ENCODE measurements at places on chromosomes 11 and 22.

DNA sequence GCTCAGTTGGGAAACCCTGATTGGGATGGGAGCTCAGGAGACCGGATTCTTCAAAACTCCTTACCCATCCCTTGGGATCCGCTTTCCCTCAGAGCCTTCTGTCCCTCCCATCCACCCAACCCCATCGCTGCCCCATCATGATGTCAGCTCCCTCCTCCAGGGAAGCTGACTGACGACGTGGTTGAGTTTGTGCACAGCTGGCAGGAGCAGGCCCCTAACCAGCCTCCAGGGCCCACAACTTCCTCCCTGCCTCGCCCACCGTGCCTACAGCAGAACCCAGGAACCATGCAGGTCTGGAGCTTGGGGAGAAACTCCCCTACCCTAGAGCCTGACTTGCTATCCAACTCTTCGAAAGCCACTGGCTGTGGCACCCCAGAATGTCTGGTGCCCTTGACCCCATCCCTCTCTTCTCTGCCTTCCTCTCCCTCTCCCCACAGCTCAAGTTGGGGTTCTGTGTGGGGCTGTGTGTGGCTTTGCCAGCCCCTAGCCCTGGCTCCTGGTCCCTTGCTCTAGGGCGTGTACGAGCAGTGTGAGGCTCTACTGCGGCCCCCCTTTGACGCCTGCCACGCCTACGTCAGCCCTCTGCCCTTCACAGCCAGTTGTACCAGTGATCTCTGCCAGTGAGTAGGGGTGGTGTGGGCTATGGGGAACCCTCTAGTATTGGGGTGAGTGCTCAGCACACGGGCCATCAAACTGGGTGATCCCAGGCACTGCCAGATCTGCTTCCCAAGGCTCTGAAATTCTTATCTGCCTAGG lies 11.1 kb downstream of the OTOG start:
- no peak for DNase-seq

DNA sequence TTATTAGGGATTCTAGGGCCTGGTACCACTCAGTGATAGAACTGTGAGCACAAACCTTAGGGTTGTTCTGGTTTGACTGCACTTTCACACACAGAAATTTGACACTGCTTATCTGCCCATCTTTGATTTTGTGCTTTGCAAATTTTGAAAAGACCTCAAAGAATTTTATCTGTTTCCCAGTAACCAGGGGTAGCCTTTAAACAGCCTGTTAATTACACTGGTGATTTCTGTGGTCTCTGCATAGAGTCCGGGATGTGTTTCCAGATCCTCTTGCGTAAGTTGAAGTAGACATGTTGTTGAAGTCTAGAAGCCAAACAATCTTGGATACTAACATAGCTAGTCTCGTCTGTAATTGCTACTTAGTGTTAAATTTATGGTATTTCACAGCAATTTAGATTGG lies 75.3 kb downstream of the C22orf31 start:
- DNase-seq, result no peak

- no peak for DNase-seq
Measured at GRCh38 chr11:40722179-40722795, 737.2 kb downstream of the LRRC4C start.

GRCh38 chr11:60972182-60973030 lies 926 bp downstream of the CD6 start:
- no peak for DNase-seq

GRCh38 chr11:67118181-67118766 lies 789 bp upstream of the KDM2A start:
- no peak for DNase-seq

DNA sequence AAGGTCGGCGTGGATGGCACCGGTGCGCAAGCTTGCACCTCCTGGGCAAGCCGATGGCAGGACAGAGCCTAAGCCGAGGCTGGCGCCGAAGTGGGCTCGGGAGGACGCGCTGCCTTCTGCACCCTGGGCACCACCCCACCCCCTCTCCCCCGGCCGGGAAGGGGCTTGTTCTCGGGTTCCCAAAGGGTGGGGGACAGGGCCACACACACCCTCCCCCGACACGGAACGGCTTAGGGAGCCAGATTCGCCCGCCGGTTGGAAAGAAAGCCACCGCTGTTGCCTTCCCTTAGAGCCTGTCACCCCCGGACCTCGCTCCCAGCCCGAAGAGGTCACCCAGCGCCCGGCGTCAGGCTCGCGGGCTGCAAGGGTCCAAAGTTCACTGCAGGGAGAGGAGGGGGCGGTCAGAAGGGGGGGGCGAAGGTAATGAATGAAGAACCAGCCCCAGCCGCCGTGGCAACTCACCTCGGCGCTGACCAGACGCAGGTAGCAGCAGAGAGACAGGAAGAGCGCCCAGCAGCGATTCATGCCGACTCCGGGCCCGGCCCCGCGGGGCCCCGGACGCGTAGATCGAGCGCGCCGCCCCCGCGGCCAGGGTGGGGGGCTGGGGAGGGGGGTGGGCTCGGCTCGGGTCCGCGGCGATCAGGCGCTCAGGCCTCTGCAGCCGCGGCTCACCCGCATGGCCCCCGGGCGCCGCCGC lies 1.2 kb downstream of the PDGFB start:
- DNase-seq, result no peak

DNA sequence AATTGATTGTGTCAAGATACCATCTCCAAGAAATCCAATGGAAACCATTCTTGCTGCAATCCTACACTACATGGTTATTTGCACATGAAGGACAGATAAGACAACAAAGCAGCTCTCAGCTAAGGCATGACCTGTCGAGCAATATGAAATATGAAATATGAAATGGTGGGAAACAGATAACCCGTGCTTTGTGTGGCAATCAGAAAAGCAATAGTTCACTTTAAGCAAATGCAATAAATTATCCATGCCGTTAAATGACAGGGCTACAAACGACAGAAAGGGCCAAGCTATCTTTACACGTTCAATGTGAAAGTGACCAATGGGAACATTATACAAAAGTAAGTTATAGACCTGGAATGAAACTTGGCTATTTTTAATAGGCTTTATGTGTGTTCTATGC lies 35.2 kb downstream of the KMT5B start:
- DNase-seq, result no peak

DNA sequence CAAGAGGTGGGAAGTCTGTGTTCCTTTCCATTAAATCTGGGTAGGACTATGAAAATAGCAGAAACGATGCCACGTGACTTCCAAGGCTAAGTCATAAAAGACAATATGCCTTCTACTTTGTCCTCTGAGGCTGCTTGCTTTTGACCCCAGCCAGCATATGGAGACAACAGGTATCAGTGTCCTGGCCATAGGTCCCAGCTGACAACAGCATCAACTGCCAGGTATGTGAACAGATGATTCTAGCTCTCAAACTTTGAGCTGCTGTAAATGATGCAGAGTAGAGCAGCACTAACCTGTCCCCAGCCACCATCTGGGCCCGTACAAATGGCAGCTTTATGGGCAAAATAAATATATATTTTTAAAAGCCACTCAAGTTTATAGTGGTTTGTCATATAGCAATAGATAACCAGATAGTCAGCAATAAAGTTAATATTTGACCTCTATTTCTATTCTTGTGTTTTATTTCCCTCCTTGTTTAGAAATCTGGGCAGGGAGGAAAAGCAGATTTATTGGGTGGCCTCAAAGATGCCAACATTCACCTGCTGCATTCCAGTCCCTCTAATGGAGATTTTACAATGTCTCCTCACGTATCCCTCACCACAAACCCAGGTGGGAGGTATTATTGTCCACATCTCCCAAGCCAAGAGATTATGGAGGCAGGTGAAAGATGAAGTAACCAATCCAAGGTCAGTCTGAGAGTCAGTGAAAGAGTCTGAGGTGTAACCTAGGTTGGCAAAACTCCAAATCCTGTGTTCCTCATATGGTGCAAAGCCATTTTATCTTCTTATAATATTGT lies 209.6 kb upstream of the LARGE1 start:
- DNase-seq, result no peak

GRCh38 chr11:67001332-67001731 lies 21.6 kb upstream of the SYT12 start:
- no peak for DNase-seq

GRCh38 chr11:121557348-121557747 lies 104.6 kb upstream of the SORL1-AS1 start:
- DNase-seq, result no peak

- DNase-seq, result no peak
Measured at GRCh38 chr11:100863080-100863581, 176.0 kb downstream of the ARHGAP42 start.

DNA sequence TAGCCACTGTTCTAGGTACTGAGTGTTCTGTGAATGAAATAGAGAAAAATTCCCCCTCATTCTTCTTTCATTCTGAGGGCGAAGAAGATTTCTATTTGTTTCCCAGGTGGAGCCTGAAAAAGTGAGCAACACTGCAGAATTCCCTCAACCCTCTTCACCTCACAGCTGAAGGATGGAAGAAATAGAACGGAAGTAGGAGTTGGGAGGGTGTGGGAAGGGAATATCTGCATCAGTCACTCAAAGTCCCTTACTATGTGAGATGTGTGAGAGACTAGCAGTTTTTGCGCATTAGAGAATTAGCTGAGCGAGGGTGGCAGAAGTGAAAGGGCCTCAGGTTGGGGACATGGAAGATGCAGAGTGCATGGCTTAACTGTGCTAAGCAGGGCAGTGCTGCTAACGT lies 88.4 kb downstream of the ENTHD1 start:
- no peak for DNase-seq

- no peak for DNase-seq
Measured at GRCh38 chr11:43779306-43779705, 98.8 kb downstream of the HSD17B12 start.

GRCh38 chr11:121067453-121067852 lies 33.6 kb upstream of the TECTA start:
- DNase-seq, result no peak

GRCh38 chr11:50174189-50174588 lies 141.5 kb downstream of the OR4C45 start:
- DNase-seq, result no peak

DNA sequence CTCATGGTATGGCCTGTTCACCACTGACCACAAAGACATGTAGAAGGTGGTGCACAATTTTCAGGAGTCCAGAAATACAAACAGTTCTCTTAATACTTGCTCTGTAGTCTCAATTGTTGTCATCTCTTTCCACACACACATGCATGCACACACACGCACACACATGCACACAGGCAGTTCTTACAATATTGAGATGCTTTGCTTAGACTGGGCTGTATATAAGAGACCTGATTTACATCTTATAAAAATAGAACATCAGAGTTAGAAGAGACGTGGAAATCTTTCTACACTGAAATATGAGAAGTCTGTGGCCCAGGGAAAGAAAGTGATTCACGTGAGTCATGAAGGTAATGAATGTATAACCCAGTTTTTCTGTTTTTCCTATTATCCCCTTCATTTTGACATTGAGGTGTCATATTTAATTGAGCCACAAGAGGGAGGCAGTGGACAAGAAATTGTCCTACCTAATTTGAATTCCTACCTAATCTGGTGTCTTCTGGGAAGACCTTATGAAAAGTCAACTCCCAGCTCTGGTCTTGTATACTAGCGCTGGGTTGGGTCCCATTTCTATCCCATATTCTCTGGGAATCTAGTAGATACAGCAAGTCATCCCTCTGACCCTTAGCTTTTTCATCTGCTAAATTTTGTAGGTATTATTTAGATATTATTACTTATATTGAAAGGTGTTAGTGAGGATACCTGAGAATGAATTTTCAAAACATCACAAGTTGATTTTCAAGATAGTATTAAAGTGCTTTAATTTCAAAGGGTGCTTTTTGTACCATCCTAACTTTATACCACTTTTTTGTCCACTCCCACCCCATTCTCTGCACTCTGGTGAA lies 14.9 kb upstream of the MS4A4A start:
- DNase-seq, result no peak

DNA sequence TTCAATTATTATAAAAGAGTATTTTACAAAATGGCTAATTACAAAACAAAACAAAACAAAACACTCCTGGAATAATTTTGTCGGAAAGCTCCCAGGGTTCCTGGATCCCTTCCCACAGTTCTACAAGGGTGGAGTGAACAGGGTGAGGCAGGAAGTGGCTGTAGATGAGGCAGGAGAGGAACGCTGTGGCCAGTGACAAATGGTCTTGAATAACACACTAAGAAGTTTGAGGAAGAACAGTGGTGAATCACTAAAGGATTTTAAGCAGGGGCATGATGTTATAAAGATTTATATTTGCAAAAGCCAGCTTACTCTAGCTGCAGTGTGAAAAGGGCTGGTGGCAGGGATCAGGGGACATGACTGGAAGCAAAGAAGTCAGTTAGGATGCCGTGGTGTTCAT lies 33.8 kb upstream of the APOA1 start:
- no peak for DNase-seq

- no peak for DNase-seq
Measured at GRCh38 chr22:17501679-17502285, 61.5 kb upstream of the SLC25A18 start.

GRCh38 chr11:35751664-35752061 lies 89.1 kb downstream of the TRIM44 start:
- no peak for DNase-seq

- no peak for DNase-seq
Measured at GRCh38 chr11:101825531-101825930, 89.3 kb upstream of the CEP126 start.

- DNase-seq, result no peak
Measured at GRCh38 chr22:38346506-38346905, 29.3 kb upstream of the CSNK1E start.

DNA sequence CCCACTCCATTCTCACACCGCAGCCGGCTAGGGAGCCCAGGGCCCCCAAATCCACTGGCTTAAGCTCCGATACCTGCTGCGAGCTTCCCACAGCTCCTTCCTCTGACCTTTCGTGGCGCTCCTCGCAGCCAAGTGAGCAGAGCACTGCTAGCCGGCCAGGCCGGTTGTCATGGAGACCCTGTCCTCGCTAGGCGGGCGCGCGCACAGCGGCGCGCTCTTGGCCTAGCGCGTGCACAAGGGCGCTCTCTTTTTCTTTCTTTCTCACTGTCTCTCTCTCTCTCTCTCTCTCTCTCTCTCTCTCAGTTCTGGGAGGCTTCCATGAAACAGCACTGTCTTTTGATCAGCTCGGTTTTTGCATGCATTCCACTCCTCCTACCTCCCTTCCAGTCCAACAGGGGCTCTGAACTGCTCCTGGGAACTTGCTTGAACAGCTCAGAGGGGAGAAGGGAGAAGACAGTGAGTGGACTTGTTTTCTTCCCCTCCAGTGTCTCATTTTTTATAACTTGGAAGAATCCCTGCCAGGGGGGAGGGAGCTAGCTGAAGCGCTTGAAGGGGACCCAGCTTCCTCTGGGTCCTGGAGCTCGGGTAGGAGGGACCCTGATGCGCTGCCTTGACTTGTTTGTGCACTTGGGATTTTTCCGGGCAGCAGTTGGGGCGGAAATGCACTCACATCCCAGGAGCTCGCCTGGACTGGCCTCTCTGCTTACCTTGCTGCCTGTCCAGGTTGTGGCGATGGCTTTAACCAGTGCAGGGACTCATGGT lies 100.3 kb upstream of the AKIP1 start:
- no peak for DNase-seq

GRCh38 chr22:29004647-29005371 lies 56.8 kb downstream of the C22orf31 start:
- DNase-seq, result no peak

- no peak for DNase-seq
Measured at GRCh38 chr11:1751999-1752906, 1.9 kb upstream of the IFITM10 start.
